ENCODE measurements at places on chromosomes 2 and 18. TPM values are rescaled to one million over a fixed set of nuclear protein-coding genes. Genes with fewer than 3 reads are reported as not detected.

DNA sequence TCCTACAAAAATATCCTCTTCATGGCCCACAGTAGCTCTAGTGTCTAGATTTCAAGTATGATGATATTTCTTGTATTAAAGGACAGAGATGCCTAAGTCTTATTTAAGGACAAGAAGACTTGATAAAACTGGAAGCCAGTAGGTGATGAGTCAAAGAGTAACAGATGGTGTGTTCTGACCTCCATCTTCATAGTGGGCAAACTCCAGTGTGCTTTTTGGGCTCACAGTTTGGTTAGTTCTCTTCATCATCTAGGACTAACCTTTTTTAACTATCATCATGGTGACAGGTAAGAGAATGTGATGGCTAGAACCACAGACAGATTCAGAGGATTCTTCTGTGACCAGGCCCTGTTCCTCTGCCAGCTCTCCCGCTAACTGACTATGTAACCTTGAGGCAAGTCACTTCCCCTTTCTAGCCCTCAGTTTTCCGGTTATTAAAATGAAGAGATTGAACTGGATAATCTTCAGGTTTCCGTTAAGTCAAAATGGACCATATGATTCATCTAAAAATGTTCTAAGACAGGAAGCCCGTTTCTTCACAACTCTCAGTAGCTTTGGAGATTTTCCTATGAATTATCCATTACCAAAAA lies 140.3 kb upstream of the RASGRP3 start:
- DNase-seq = no peak

- peak; percentile 1 for DNase-seq
These were observed 477.4 kb downstream of the CPS1 start for GRCh38 chr2:211033765-211034164.

DNA sequence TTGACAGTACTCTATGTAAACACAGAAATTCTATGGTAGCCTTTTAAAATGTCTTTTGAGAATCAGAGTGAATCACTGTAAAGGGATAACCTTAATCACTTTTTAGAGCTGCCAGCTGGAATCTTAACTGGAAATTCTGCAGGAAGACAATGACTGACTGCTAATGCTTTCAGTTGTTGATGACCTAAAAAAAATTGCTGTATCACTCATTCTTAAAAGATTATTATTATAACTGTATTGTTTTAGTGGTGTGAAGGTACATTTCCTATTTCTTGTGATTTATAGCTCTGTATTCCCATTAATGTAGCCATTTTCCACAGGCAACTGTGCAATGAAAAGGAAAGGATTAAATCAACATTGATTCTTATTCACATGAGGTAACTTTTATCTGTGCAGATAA lies 260.5 kb downstream of the CALCRL start:
- DNase-seq = no peak

GRCh38 chr2:95390881-95391321 lies 11.6 kb upstream of the FAHD2A start:
- DNase-seq = no peak

DNA sequence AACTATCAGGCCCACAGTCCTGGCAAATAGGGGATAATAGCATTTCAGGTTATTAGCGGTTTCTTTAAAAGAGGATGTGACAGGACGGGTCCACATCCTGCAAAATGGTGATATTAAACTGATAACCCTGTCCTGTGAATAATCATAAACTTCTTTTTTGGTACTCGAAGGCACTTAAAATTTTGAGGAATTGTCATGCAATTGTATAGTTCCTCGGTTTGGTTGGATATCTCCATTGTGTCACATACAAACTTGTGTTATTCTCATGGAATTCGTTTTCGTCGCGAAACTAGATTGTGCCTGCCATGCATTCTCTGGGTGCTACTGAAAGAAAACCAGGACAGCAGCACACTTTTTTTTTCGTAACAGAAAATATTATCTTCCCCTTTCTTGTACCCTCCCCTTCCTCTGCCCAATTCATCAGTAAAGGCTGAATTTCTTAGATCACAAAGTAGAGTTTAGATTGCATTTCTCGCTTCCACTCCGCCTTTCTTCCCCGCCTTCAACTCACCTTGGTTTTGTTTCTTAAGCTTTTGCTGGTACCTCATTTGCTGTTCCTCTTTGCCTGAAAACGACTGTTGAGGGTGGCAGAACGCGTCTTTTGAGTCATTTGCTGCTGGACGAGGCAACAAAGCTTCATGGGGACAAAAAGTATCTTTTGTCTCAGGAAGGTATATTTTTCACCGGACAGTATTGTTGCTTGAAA lies 1.3 kb downstream of the CERS6 start:
- DNase-seq = no peak

GRCh38 chr2:189222468-189223105 lies 43.0 kb upstream of the COL5A2 start:
- no peak for DNase-seq

DNA sequence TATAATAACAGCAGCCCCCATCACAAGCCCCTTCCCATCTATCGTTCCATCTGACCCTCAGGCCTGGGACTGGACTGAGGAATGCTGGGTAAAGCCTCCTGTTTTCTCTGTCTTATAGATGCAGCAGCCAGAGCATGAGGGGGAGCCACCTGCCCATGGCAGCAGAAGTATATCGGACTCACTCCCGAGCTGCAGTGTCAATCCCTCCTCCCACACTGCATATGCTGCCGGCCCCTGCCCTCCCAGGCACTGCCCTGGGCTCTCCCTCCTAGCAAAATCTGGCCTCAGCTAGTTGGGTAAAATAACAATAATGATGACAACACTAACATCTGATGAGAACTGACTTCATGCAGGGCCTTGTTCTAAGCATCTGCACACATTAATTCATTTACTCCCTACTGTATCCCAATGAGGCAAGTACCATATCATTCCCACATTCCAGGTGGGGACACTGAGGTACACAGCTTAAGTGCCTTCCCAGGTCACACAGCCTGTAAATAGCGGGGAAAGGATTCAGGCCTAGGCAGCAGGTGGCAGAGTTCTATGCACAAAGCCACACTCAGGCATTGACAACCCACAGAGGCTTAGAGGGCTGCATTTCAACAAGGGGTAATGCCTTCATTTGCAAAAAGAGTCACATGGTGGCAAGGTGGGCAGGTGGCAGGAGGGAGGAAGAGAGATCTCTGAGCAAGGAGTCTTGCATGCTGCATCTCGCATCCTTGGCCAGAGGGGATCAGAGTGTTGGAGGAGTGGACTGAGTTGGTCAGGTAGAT lies 190.0 kb downstream of the ZBTB7C start:
- DNase-seq = no peak

Gene LOXHD1
- 0.07 TPM for total RNA-seq

All from H7 (cell line).